Activated T-cell treated with anti-CD3 and anti-CD28 coated beads for 1 hour (primary cell): ENCODE measurements at places on chromosomes 2 and 18.

GRCh38 chr2:143466391-143466790 is 337.2 kb downstream of the ARHGAP15 start:
- DNase-seq: no peak

GRCh38 chr2:188975497-188976102 is 1.4 kb downstream of the COL3A1 start:
- DNase-seq: no peak

DNA sequence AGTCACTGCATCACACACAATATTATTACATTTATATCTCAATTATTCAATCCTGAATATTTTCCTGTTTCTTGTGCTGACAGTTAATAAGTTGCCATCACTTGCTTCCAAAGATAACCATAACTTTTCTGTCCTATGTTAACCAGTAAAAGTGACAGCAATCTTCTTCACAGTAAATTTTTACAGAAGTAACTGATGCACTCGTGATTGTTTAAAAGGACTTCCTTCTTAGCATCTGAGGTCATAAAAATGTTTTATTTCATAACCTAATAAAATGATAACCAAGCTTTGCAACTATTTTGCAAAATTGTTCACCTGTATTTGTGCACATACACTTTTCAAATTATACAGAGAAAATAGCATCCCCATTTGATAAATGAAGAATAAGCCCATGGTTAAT is 20.6 kb upstream of the ANKRD62 start:
- DNase-seq: no peak

GRCh38 chr2:188512456-188512855 is 220.8 kb downstream of the GULP1 start:
- DNase-seq: no peak
